ENCODE measurements at places on chromosomes 2 and 18.

DNA sequence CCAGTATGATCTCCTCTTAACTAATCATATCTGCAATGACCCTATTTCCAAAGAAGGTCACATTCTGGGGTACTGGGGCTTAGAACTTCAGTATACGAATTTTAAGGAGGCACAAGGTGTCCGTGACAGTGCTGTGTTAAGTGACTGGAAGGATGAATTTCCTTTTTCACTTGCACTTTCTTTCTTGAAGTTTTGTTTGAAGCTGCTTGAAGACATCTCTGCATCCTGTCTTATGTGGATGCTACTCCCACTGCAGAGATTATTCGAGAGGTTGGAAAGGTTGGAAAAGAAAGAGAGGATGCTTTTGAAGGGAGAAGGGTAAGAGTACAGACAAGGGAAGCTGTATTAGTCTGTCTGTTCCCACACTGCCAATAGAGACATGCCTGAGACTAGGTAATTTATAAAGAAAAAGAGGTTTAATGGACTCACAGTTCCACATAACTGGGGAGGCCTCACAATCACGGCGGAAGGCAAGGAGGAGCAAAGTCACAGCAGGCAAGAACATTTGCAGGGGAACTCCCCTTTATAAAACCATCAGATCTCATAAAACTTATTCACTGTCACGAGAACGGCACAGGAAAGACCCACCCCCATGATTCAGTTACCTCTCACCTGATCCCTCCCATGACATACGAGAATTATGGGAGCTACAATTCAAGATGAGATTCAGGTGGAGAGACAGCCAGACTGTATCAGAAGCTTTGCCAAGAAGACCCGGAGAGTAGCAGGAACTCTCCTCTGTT is 3.6 kb upstream of the RNF144A start:
- no peak for DNase-seq

DNA sequence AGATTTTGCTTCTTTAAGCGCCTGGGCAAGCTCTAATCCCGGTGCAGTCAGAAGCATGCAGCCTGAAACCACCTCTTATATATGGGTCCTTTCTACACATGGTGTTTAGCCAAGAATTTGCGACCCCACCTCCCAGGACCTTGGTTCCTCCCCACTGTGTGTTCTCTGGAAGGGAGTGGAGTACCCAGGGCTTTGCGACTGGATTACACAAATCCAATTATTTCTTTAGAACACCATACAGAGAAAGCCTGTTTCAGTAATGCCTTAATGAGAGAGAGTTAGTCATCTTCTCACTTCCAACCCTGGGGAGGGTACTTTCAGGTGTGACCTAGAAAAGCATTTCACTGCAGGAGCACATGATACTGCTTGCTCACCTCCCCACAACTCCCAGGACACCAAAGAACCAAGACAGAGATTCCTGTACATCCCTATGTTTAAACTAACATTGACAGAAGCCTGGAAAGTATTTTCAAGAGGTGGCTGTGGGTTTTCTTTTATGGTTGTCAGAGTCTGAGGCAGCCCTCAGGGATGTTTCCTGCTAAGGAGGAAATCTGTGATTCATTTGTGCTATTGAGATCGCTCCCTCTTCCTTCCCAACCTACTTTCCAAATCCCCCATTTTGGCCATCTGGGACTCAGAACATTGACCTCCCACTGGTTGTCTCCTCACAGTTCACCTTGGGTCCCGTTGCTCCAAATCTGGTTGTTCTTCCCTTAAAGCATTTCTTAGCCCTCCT is at the start of gene CAPN14:
TSS of gene CAPN14 (minus strand) at position 51 of the 736 bp plus-strand sequence. CDS start 12,068 bp downstream, outside the sequence.
- no peak for DNase-seq

GRCh38 chr2:98455494-98455976 is 10.9 kb downstream of the INPP4A start:
- DNase-seq, result no peak

DNA sequence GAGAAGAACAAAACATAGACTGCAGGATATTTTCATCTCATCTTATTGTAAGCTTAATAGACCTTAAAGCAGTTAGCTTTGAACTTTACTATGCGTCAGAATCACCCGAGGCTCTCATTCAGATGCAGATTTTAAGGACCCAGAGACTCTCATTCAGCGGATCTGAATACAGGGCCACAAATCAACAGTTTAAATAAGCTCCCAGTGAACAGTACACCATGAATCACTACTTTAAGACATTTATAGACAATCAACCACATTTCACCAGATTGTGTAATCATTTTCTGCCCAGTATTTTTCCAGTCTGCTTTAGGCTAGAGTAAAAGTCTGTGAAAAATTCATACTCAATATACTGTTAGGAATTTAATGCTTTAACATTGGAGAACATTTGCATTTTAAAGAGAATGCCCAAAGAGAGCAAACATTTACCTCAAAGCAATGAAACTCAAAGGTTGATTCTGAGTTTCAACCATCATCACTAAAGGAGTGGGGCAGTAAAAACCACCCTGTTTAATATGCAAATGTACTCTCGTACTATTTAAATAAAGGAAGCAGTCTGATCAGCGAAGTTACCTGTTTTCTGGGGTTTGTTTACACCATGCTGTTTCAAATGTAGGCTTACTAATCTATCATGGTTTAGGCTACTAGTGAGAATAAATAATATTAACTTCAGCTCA is 11.0 kb upstream of the ALPK2 start:
- DNase-seq, result no peak

GRCh38 chr2:21519412-21519811 is 395.6 kb downstream of the TDRD15 start:
- DNase-seq, result no peak

DNA sequence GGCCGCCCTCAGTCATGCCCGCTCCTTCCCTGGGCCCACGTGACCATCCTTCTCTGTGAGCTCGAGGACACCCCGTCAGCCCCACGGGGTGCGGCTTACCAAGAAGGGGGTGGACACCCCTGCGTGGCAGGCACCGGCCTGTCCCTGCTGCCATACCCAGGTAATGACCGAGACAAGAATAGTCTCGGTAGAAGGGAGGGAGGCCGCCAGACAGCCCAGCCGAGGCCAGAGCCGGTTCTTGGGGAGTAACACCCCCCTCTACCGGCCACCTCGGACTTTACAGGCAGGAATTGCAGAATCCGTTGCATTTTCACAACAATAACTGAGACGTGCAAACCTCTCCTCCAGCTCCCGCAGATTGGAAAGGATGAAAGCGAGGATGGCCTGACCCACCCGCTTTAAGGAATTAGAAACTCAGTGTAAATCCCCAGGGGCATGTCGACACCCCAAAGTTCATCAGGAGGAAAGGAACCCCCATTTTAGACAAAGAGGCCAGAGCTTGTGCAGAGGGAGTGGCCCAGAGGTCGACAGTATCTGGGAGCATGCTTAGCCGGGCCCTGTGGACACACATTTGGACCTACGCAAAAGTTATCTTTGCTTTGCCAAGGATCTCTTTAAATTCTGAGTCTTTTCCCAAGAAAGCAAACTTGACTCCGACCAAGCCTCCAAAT is 60.1 kb upstream of the GLI2 start:
- DNase-seq, result peak; percentile 27

- no peak for DNase-seq
Observed at GRCh38 chr2:222802514-222803196, 58.2 kb upstream of the ACSL3 start.

DNA sequence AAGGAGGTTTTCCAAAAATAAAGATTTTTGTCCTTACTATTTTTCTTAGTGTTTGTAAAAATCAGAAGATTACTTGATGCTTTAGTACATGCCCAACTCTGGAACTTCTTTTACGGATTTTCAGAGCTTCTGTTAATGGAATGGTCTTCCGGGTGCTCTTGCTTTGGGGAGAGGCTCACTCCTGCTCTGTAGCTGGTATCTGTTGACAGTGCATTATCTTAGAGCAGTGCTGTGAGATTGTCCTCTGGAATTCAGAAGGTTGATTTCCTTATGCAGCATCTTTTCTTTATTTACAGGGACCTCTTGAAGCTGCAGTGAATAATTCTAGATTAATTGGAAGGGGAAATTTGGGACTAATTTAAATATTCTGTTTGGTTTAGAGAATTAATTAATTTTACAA is 4.6 kb downstream of the MAPRE2 start:
- DNase-seq, result no peak

DNA sequence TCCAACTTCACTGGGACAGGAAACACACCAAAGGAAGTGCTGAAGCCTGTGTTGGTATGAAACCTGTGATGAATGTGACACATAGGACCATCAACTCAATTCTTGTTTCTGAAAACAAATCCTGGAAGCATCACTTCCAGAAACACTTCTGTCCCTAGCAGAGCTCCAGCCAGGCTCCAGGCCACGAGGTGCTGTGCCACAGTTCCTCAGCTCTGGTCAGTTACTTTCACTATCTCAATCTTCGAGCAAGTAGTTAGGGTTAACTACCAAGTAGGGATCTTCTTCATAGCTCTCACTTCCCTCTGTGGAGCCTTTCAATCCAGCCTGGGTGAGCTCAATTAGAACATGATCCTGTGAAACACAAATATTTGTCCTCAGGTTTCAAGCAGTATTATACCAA is 3.6 kb upstream of the LCT start:
- no peak for DNase-seq

All from ACHN (cell line).